CD4-positive, alpha-beta T cell treated with Interleukin-4 for 1 hour (primary cell): ENCODE measurements at places on chromosomes 7 and 10.

DNA sequence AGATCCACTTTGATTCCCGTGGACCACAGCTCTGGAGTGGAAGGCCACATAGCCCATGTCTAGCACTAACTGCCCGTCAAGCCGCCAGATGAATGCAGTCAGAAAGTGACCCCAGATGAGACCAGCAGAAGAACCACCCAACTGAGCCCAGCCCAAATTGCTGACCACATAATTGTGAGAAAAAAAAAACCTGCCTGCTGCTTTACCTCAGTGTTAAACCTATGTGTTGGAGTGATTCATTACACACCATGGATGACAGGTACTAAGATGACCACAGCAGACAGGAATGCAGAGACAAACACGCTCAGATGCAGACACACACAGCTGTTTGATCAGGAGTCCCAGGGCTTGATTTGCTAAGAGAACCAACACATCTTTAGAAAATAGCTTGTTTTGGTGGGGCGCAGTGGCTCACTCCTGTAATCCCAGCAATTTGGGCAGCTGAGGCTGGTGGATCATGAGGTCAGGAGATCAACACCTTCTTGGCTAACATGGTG, 168.1 kb upstream of the PPP2R2D start:
- no peak for DNase-seq

GRCh38 chr10:99551616-99552015, 18.9 kb downstream of the NKX2-3 start:
- DNase-seq, result no peak

DNA sequence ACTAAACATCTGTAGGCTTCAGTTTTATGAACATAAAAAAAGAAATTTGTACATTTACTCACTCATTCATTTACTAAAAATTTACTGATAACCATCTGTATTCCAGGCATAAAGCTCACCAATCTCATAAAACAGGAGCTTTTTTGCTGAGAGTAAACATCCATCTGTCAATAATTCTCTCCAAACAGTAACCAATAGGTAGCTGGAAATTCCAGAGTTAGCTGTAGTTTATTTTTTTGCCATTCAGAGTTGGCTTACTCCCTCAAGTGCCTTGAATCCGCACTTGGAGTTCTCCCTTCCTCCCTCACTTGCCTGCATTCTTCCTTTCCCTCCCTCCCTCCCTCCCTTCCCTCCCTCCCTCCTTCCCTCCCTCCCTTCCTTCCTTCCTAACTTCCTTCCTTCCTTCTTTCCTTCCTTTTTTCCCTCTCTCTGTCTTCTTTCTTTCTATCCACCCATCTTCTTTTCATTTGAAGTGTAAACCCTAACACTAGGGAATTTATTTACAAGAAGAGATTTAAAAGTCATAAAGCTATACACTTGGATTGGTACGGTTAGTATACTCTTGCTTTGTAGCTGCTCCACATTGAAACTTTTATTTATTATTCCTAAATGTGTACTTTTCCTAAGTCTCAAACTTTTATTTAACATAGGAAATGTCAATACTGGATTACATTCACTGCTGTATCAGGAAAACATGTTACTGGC, 44.6 kb upstream of the BICC1 start:
- DNase-seq, result no peak

DNA sequence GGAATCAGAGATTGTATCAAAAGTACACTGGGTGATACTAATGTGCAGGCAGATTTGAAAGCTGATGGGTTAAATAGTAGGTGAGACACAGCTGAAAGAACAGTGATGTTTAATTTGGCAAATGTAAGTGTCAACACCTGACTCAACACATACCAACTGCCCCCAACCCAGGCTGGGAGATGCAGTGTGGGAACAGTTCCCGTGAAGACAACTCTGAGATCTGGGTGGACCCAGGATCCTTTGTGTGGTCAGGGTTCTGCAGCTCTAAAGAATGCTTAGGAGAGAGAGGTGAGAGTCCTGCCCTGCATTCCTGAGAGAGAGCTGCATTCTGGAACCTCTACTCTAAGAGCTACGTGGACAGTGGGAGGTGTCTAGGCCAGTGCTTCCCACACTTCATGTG, 479.7 kb downstream of the RPS24 start:
- no peak for DNase-seq

GRCh38 chr7:91140982-91141381, 123.3 kb upstream of the FZD1 start:
- DNase-seq, result no peak

- DNase-seq, result peak; percentile 42
Observed at GRCh38 chr7:39621784-39622411, 1.5 kb upstream of the RALA start.

DNA sequence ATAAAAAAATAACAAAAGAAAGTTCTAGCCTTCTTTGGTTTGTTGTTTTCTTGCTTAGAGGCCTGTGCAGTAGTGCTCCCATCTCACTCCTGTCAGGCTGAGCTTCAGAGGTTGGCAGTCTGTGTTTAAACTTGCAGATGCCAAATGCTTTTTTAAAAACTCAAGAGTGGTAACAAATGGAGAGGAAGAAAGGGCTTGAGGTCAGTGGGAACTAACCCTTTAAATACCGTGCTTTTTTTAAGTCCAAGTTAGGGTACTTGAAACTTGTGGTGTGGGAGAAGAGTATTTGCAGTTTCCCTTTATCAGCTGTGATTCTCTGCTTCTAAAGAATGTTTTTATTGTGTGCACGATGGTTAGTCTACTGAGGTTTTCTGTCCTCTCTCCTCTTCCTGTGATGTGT, 29.4 kb downstream of the ZRANB1 start:
- no peak for DNase-seq

GRCh38 chr7:136179851-136180721, 202.9 kb upstream of the MTPN start:
- DNase-seq, result no peak

GRCh38 chr7:44402401-44403060, 77.1 kb upstream of the CAMK2B start:
- DNase-seq, result no peak

DNA sequence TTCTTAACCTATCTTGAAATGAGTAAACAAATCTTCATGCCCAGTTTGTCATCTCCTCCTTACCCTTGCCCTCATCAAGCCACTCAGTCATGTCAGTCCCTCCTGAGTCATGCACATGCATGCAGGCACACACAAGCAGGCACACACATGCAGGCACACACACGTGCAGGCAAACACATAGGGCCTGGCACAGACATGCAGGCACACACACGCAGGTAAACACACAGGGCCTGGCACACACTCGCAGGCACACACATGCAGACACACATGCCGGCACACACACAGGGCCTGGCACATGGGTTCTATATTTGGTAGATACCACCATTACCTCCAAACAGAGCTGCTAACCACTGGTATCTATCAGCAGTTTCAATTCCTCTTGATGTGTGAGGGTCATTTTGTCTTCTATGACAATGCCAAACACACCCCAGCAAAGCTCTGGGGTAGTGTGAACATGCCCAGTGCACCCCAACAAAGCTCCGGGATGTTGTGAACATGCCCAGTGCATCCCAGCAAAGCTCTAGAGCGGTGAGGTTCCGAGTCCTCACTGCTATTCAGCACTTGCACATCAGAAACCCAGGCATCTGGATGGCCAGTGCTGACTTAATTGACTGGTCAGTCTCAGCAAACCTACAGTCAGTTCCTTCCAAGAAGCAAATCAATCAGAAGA, 563.8 kb downstream of the PTPRN2 start:
- DNase-seq, result no peak

- DNase-seq, result no peak
Observed at GRCh38 chr7:31079126-31079823, 27.2 kb downstream of the ADCYAP1R1 start.
